ENCODE measurements at places on chromosomes 1 and 21.

DNA sequence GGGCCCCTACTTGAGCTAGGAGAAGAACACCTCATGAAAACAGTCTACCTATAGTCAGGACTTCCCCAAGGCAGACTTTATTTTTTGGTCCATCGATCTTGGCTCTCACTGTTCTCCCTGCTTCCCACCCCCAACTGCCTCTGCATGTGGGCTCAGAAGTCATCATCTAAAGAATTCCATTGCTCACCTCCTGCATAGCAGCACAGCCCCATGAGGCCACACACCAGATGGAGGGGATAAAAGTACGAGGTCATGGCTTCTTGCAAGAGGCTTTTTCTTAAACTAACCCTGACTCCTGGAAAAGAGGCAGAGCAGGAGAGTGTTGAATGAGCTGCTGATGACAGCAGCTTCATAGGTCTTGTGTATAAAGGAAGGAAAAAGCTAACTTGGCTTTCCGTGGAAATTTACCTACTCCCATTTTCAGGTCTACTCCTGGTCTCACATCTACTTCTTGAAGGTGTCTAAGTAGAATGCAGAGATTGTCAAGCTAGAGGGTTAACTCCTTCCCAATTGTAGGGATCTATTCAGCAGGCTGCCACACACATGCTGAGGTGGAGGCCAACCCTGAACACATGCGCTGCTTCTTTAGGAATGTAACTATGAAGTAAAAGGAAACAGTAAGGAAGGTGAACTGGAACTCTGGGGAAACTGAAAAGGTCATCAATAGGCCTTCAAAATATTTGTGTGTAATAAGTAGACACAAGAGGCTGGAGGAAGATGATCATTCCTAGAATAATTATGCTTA, 18.7 kb downstream of the WNT2B start:
- DNase-seq, result no peak

DNA sequence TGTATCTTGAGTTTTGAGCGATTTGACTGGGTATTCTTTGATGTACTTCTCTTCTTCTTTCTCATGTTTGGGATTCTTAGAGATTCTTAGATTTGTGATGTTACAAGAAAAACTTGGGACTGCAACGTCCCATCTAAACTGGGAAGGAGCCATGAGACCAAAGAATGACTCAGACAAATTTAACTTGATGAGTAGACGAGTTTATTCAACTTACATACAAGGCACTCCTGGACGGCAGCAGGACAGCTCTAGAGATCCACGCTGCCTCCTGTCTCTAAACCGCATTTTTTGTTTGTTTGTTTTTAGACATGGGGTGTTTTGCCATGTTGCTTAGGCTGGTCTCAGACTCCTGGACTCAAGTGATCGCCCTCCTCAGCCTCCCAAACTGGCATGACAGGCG, 137.1 kb downstream of the PIK3R3 start:
- DNase-seq, result no peak

DNA sequence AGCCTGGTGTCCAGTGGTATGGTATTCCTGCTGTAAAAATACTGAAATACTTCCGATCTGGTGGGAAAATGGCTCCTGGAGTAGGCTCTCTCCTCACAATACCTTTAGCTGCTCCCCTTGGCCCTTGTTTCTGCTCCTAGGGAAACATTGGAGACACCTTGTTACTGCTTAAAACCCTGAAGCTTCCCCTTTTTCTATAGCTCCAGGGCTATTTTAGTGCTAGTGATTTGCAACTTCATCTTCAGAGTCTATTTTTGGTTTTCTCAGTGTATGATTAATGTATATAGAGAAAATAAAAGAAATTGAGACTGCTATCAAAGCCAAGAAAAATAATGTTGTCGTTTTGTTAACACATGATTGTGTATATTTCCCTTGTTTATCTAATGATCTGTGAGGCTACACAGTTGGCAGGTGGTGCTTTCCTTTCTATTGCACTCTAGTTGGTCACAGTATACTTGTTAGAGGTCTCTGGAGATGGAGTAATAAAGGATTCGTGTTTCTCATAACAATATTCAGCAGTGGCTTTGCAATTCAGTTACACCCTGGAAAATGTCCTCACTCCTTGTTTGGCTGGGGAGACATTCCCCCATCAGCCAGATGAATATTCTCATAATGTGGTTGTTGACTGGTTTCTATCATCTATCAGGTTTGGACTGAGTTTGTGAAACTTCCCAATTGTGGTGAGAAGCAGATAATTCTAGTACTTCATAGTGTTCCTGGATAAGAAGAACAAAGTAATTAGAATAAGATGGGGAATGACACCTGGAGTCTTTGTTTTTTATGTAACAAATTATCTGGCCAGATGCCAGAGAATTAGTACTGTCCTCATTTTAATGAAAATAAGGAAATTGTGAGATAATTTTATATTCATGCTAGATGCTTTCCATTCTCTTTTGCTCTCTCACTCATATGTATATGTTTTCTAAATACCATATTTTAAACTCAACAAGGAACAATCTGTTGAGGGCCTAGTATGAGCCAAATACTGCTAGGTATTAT, 44.8 kb upstream of the CACYBP start:
- DNase-seq, result no peak

- no peak for DNase-seq
Observed at GRCh38 chr1:72186733-72187307, 95.5 kb downstream of the NEGR1 start.

DNA sequence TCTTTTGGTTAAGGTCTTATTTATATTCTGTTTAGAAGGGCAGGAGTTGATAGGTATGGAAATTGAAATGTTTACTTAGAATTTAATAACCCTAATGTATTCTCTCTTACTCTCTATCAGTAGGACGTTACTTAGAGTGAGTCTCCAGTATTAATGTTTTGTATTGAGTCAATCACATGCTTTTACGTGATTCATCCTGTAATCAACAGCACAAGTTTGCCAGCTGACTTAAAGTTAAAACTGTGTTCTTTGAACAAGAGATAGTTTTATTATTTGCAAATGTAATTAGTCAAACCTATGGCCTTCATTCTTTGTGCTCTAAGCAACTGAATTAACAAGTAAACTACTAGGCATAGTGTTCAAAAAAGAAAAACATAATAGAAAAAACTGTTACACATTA, 57.3 kb downstream of the PKN2 start:
- DNase-seq, result no peak

GRCh38 chr1:228282329-228283042, 74.6 kb downstream of the OBSCN start:
- DNase-seq, result no peak

DNA sequence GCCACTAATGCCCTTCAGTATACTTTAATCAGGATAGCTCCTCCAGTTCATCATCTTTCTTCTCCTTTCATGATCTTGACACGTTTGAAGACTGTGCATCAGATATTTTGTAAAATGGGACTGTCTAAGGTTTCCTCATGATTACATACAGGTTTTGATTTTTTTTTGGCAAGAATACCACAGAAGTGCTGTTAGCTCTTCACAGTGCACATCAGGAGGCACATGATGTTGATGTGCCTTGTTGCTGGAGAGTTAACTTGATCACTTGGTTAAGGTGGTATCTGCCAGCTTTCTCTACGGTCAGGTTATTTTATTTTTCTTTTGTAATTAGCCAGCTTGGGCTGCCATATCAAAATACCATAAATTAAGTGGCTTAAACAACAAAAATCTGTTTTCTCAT, 128.6 kb upstream of the IVNS1ABP start:
- DNase-seq, result no peak

DNA sequence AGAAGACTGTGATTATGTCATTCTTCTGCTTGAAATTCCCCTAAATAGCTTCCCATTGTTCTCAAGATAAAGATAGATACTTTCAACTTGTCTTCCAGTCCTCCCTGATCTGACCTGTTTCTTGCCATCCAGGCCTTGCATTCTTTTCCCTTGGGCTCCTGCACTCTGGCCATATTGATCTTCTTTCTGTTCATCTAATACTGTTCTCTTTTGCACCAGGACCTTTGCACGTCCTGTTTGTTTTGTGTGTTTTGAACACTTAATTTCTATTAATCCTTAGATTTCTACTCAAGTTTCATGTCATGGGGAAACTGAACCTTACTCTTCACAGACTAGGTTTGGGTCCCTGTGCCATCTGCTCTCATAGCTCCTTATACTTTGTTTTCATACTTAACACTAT, 65.1 kb downstream of the MAGI3 start:
- DNase-seq, result no peak

DNA sequence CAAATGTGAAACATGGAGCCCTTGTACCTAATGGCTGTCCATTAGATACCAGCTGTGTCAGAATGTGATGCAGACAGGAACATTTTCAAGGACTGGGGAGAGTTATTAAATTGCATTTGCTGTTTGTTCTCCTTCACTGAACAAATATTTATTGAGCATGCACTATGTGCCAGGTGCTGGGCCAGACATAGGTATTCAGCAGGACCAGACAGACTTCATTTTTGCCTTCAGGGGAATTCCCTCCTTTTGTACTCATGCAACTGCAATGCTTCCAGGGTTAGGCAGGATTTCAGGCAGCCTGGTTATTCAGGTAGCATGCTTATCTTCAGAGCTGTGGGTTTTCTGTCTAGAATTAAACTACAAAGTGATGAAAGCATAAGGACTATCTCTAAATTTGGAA, 64.2 kb upstream of the SMYD2 start:
- no peak for DNase-seq

GRCh38 chr1:210558302-210558701, 229.6 kb downstream of the HHAT start:
- DNase-seq, result no peak

- DNase-seq, result no peak
Observed at GRCh38 chr1:209710093-209710492, 5.4 kb downstream of the HSD11B1 start.

GRCh38 chr1:37808369-37809319, 636 bp upstream of the YRDC start:
- no peak for DNase-seq

GRCh38 chr1:35223084-35223630, 30.2 kb upstream of the SFPQ start:
- DNase-seq, result no peak

- DNase-seq, result no peak
Observed at GRCh38 chr1:29236712-29237128, 398 bp downstream of the PTPRU start.

- DNase-seq, result no peak
Observed at GRCh38 chr1:54413295-54413694, 7.1 kb upstream of the SSBP3 start.

DNA sequence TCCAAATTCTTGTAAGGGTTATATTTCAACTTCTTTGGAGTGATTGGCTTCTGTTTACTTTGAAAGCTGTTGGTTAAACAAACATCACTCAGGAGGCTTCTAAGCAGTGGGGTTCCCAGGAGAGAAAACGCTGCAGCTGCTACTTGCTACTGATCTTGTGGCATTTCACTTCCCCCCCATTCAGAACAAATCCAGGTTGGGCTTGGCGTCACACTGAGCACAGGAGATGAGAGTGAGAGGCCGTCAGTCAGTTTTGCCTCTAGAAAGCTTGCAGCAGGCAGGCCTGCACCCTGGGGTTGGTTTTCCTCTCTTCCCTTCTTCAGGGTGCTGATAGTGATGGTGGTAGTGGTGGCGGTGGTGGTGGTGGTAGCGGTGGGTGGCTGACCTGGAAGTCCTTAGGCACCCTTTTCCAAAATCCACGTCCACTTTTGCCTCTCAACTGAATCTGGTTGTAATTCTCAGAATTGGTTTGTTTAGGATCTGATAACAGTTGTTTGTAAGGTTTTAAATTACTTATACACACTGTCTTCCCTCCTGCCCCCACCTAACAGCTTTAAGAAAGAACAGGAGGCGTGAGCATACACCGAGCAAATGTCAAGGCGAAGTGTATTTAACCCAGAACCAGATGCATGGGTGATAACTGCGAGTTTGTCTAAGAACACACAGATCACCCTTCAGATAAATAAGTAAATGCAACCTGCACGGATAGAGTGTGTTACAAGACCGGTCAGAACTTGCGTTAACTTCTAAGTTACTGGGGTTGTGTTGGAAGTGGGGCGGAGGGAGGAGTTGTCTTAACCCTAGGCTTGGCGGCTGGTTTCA, 3.2 kb upstream of the PROX1 start:
- no peak for DNase-seq

- DNase-seq, result peak; percentile 94
Observed at GRCh38 chr1:165392634-165393571, 36.4 kb upstream of the LMX1A start.

DNA sequence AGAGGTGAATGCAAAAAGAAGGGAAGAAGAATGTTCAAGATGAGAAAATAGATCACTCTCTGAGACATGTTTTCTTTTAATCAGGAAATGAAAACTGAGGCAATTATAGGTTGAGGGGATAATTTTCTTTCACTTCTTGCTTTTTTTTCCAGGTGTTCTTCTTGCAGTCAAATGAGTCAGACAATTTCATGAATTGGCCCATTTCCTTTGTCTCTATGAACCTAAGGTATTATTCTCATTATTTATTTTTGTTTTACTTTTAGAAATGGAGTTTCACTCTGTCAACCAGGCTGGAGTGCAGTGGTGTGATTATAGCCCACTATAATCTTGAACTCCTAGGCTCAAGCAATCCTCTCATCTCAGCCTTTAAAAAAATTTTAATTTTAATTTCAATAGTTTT, 3.5 kb upstream of the VASH2 start:
- no peak for DNase-seq

Measured in CD4-positive, alpha-beta T cell treated with Interleukin-4 for 1 hour (primary cell).